Frontal cortex (tissue), 4 donors: ENCODE measurements at places on chromosomes 12 and 14. TPM values are rescaled to one million over a fixed set of nuclear protein-coding genes. Genes with fewer than 3 reads are reported as not detected.

C12orf54 gene
- total RNA-seq, result not detected

GABARAPL1 gene
- 44.8 TPM for total RNA-seq

ADCY6 gene
- total RNA-seq, result 25.7 TPM

RNASE2 gene
- total RNA-seq, result not detected

BHLHE41 gene
- 0.41 TPM for total RNA-seq

TAS2R42 gene
- not detected for total RNA-seq

LMNTD1 gene
- 1.2 TPM for total RNA-seq

INSM2 gene
- total RNA-seq, result not detected

RCOR1 gene
- 7.3 TPM for total RNA-seq

CLEC2B gene
- 1.6 TPM for total RNA-seq

KRT83 gene
- total RNA-seq, result not detected

FAM186B gene
- 0.41 TPM for total RNA-seq

SYNDIG1L gene
- total RNA-seq, result 6.9 TPM

GRCh38 chr14:24144451-24144850 is 2.0 kb downstream of the PSME2 start:
- DNase-seq, result no peak

DNA sequence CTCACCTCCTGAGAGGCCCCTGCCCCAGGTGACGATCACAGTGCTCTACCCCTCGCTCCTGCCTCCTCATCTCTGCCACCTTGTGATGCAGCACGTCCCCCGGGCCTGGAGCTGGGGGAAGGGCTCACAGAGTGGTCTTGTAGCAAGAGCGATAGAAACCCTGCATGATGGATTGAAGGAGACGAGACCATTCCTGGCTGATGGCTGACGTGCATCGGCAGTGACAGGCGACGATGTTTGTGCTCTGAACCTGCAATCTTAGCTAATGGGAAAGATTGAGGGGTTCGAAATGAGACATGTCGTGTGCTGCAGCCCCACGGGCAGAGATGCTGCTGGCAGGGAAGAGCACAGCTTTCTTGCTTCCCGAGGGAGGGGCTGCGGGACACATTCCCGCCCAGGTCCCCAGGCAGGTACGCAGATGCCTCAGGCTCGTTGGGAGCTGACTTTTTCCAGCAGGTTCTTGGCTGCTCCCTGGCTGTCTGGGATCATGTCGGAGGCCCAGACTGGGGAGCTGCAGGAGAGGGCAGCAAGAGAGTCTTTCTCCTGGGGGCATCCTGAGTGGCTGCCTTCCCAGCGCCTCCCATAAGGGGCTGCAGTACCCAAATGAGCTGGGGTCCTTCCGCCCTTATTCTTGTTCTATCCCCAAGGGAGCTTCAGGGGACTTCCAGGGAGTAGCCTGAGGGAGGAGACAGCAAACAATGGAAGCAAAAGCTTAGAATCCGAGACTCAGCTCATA is 38.7 kb upstream of the GPATCH2L start:
- DNase-seq, result no peak

DNA sequence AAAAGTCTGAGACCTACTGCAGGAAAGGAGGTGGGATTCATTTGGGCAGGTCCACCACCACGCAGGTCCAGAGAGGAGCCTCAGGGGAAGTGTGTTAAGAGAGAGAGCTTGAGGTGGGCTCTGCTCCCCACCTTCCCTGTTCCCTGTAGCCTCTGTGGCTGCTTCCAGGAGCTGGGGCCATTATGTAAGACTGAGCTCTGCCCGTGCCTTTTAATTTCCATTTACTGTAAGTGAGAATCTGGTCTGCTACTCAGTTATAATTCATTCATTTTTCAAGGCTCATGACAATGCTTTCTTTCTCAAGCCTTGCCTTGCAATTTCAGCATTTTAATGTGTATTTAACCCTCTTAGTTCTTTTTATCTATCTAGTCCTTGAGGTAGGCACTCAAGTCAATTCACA is 8.3 kb downstream of the SLC4A8 start:
- DNase-seq, result no peak

- DNase-seq, result no peak
Observed at GRCh38 chr14:56390859-56391258, 188.7 kb upstream of the TMEM260 start.

- DNase-seq, result no peak
Observed at GRCh38 chr12:43028826-43029225, 439.3 kb upstream of the PRICKLE1 start.

GRCh38 chr14:35261774-35262173 is 30.4 kb upstream of the PSMA6 start:
- no peak for DNase-seq

GRCh38 chr12:33609910-33610309 is 170.3 kb upstream of the SYT10 start:
- no peak for DNase-seq

GRCh38 chr14:30553311-30553989 is 5.5 kb upstream of the G2E3 start:
- no peak for DNase-seq

DNA sequence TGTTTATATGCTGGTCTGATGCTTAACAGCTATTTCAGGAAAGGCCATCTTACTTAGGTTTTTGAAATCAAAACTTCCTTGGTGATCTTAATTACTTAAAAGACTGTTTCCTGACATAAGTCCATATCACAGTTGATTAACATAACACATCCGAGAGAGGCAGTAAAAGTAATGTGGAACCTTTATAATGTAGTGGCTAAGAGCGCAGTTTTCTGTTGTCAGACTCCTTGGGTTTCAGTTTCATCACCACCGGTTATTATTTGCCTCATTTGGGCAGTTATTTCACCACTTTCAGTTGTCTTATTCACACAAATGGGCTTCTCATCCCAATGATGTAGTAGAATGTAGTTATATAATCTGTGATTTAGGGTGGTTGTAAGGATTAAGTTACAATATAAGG is 30.9 kb downstream of the TBC1D15 start:
- no peak for DNase-seq

DNA sequence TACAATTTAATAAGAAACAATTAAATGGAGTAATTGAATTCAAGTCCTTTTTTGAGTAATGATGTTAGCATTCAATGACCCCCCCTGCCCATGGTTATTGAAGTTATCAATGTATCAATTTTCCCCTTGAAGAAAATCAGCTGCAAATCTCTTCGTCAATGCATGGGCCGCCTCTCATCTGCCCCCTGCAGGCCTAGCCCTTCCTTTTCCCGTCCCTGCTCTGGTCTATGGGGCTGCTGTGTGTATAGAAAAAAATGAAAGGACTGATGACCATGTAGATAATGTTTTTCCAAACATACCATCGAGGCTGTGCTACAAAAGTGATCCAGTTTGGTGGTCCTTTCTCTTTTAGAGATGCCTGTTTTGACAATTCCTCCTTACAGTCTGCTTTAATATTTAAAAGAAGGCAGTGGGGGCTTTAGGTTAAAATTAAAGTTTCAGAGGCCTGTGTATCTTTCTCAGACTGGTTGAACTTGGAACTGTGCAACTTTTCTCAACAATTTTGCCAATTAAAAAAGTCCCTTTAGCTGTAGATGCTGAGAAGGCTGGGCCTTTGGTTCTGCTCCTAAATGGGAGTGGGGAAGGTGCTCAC is 98.4 kb downstream of the APAF1 start:
- DNase-seq, result no peak

GRCh38 chr14:105908481-105908911 is 382.1 kb downstream of the TMEM121 start:
- no peak for DNase-seq

DNA sequence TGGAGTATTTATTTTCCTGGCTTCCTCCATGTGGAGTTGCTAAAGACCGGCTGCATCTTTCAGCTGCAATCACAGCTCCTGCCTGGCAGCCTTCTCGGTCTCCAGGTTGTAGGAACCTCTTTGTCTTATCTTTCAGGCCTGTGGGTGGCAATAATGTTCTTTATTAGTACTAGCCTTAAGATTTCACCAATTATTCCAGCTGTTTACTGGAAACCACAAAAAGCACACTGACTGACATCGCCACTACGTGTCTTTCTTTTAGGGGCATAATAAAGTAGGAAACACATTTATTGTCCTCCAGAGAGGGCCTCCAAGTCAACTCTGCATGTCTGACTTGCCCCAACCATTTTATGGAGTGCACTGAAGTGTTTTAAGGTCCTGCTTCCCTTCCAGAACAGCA is 1116.5 kb upstream of the TMEM132C start:
- DNase-seq, result no peak

- DNase-seq, result no peak
Observed at GRCh38 chr14:19895282-19895681, 20.3 kb downstream of the OR4K2 start.

- DNase-seq, result no peak
Observed at GRCh38 chr14:76339728-76340615, 36.0 kb upstream of the ESRRB start.

DNA sequence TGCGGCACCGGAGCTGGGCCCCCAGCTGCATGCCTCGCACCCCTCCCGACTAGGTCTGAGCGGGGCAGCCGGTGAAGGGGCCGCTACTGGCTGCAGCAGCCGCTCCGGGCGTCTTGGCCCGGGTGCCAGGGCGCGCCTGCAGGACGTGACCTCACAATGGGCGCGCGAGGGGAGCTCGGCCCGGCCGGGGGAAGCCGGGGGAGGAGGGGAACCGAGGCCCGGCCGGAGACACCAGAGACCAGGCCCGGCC is 353 bp downstream of the BAG5 start:
- DNase-seq, result no peak

DNA sequence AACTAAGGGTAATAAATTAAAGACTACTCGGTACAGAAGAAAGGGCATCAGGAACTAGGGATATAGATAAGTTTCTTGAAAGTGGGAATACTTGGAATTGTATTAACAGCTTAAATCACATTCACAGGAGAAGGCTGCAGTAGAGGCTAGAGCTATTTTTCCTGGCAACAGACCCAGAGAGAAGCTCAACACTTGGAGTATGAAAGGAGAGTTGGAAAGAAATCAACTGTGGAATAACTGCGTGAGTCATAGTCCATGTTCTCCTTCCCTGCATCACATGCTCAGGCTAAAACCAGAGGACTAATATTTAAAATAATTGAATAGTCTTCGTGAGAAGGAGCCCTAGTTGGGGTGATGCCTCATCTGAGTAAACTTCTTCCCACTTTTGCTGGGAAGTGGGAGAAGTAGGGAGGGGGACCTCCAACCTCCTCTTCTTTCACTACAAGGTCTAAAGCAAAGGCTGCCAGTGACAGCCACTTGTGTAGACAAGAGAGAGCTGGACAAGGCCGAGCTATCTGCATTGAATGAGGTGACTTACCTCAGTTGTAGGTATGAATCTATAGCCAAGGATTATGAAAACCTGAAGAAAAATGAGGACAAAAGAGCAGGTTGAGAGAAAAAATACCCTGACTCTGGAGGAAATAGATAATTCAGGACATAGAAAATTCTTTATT is 32.7 kb downstream of the DYRK2 start:
- no peak for DNase-seq

DNA sequence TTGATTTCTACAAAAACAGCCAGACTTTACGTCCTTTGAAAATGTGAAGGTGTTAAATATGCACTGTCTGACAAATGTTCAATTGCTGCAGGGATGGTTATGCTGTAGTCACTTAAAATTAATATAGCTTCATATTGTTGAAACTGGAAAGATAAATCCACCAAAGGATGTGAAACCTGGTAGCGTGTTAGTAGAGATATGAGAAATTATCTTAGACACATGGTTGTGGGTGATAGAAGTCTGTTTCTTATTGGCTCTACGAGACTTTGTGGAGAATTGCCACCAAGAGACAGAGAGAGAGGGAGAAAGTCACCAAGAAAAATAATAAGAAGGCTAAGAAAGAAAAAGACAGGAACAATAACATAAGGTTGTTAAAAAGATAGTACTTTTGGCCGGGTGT is 2.6 kb upstream of the CAPRIN2 start:
- DNase-seq, result no peak

DNA sequence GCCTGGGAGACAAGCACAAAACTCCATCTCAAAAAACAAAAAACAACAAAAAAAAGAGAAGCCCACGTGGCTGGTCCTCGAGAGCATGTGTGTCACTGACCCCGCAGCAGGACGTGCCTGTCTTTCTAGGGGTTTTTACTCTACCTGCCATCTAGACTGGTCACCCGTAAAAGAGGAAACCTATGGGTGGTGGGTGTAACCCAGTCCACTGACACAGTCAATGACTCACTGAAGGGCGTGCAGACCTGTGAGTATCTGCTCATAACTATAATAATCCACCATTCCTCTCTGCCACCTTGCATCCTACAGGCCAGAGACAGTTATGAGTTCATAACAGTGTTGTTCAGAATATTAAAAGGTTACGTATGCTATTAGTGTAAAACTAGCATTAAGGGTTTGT is 4.6 kb downstream of the GOLGA3 start:
- DNase-seq, result no peak

DNA sequence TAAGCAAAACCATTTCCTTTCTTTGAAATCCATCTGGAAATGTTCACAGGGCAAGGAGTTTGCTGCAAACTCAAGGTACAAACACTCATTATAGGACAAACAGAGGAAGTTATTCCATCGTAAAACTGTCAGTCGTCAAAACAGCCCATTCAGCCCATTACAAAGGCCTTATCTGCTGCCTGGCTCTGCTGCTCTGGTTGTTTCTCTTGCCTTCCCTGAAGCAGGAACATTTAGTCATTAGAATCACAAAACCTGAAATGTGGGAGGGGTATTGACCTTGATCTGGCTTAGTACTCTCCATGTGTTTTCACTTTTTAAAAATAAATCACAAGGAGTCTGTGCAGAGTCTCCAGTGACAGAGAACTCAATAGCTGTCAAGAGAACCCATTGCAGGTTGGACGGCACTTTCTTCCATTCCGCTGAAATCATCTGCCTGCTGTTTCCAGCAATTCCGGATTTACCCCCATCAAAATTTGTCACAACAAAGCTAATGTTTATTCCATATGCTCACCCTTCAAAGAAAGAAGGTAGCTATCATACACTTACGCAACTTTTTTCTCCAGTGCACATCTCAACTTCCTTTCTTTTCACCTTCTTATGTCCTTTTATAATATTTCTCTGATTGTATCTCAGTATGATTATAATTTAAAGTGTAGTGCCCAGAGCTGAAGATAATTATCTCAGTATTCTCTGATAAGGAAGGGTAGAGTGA is 24.6 kb upstream of the ITPR2 start:
- no peak for DNase-seq

DNA sequence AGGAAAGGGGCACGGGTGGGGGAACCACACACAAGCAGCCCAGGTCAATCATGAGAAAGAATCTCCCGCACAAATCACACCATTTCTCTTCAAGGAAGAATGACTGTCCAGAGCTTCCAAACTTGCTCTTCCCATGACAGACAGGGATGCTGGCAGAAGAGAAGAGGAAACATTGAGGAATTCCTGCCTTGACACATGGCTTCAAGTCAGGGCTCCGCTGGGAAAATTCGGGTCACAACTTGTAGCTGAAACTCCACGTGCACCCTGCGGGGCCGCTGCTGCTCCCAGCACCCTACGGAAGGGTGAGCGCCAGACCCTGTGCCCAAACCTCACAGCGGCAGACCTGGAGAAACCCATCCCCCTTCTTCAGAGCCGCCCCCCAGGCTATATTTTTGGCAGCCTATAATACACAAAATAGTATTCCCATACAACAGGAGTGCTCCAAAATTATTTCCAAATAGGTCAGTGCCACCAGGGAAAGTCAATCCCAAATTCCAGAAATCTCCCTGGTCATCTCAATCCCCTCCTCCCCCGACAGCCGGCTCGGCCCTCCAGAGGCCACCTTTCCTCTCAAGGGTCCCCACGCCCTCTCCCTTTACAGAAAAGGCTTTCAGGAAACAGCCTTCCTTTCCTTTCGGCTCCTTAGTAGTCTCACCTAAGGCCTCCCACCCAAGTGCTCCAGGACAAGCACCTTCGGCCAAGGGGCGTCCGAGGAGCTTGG is 1.3 kb downstream of the TMEM132D start:
- DNase-seq, result no peak
